ENCODE measurements at places on chromosomes 16 and 17.

DNA sequence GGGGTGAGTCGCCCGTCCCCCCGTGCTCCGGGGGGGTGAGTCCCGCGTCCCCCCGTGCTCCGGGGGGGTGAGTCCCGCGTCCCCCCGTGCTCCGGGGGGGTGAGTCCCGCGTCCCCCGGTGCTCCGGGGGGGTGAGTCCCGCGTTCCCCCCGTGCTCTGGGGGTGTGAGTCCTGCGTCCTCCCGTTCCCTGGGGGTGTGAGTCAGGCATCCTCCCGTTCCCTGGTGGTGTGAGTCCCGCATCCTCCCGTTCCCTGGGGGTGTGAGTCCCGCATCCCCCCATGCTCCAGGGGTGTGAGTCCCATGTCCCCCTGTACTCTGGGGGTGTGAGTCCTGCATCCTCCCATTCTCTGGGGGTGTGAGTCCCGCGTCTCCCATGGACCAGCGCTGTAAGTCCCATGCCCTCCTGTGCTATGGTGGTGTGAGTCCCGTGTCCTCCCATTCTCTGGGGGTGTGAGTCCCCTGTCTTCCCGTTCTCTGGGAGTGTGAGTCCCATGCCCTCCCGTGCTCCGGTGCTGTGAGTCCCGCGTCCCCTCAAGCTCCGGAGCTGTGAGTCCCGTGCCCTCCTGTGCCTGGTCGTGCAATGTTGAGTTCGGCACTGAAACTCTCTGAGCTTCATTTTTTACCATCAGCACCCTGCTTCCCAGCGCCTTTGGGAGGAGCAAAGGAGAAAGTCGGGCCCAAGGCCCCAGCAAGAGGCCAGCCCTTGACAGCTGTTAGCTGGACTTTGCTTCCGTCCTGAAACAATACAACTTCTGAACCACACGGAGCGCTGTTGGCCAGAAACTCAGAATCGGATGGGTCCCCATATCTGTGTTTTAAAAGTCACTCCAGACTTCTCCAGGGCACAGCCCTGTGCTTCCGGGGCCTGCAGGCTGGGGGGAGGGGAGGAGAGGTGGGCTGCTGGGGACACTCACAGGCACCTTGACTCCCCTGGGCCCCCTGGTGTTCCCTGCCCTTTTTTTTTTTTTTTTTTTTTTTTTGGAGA, 11.5 kb upstream of the ZC3H18 start:
- DNase-seq, result no peak

GRCh38 chr17:57375770-57376225, 119.5 kb downstream of the MSI2 start:
- no peak for DNase-seq

DNA sequence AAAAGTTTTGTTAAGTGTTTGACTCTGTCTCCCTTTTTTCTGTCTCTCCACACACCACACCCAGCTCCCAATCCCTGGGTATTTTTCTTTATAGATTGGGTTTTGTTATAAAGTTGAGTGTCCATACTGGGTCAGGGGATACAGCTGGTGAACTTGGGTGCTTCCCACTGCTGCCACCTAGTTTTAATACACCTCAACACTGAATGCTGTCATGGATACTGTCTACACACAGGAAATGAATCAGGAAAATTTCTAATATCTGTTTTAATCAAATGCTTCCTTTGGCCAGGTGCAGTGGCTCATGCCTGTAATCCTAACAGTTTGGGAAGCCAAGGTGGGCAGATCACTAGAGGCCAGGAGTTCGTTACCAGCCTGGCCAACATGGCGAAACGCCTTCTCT, 5.3 kb upstream of the TAOK1 start:
- DNase-seq, result no peak

DNA sequence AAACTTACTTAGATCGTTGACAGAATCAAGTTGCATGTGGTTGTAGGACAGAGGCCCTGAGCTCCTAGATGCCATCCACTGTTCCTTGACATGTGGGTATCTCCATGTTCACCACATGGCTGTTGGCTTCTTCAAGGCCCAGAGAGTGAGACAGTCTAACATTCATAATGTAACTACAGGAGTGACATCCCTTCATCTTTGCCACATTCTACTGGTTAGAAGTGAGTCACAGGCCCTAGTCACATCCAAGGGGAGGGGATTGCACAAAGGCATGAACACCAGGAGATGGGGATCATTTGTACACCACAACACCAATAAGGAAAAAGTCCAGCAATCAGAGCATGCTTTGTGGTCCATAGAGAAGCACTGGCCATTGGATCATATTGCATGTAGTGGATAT, 56.6 kb downstream of the WSCD1 start:
- no peak for DNase-seq

- no peak for DNase-seq
Measured at GRCh38 chr16:24729951-24730815, 732 bp downstream of the TNRC6A start.

DNA sequence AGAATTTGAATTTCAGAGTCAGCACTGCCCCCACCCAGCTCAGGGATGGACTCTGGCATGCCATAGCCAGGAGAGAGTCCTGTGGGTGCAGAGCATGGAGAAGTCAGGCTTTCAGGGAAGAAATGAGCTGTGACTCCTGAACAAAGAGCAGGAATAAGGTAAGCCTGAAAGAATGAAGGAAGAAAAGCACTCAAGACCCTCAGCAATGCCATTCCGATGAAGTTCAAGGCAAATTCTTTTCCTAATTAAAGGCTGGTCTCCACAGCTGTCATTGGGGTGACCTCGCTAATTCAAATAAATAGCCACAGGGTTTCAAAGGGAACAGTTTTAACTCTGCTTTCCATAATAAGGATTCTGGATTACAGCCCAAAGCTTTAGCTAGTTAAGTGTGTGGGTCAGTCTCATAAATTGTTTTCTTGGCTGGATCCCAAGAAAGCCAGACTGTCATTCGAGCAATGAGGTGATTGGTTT, 31.7 kb downstream of the TOM1L2 start:
- no peak for DNase-seq

DNA sequence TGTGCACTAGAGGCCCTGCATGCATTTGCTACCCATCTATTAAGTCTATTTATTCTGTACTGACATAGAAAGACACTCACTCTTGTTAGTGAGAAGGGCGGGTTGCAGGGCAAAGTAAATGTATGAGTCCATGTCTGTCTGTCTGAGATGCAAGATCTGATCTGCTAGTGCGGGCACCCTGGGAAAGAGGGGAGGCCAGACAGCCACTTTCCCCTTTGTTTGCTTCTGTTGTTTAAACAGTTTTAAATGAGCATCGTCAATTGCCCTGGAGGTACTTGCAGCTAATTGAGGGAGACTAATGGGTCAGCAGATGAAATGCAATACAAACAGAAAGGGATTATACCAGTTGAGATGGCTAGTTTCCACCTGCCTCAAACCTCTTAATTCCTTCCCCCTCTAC, 24.9 kb downstream of the SCNN1G start:
- no peak for DNase-seq

- DNase-seq, result no peak
Measured at GRCh38 chr17:48244814-48245213, 137.2 kb downstream of the SNX11 start.
